ENCODE measurements at places on chromosomes 5 and 9.

DNA sequence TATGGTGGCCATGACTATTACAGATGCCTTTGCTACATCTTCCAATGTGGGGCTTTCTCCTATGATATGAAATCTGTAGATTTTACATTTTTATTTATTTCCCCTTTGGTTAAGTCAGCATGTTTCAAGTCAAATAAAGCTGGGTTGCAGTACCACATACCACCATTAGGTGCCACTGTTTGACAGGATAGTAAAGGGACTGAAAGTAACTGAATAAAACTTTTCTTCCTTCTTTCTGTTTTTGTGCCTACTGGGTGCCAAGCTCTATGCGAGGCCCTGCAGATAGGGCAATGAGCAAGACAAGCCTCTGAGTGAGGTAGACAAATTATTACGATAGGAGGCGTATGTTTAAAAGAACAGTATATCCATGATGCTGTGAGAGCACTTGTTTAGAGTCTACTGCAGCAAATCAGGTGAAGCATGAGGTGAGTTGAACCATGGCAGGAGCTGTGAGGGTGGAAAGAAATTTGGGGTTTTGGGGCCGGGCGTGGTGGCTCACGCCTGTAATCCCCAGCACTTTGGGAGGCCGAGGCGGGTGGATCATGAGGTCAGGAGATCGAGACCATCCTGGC is 64.8 kb downstream of the GDNF start:
- DNase-seq: no peak

- peak; percentile 93 for DNase-seq
These were observed 411.1 kb downstream of the ACTL7B start for GRCh38 chr9:108444400-108445358.

DNA sequence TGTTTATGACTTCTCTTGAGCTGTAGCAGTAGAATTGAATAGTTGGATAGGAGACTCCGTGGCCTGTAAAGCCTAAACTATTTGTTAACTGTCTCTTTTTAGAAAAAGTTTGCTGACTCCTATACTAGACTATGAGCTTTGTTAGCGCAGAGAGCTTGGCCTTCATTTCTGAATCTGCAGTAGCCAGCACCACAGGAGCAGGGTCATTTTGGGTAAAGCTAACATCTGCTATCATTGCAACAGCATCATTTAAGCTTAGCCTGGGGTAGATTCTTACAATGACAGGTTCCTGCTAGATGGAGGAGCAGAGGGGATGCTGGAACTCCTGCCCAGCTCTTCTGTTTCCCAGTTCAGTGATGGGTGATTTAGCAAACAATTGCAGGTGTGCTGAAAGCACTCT is 133.7 kb upstream of the ASTN2 start:
- no peak for DNase-seq

GRCh38 chr9:78121488-78121887 is 89.9 kb upstream of the GNAQ start:
- peak; percentile 5 for DNase-seq

DNA sequence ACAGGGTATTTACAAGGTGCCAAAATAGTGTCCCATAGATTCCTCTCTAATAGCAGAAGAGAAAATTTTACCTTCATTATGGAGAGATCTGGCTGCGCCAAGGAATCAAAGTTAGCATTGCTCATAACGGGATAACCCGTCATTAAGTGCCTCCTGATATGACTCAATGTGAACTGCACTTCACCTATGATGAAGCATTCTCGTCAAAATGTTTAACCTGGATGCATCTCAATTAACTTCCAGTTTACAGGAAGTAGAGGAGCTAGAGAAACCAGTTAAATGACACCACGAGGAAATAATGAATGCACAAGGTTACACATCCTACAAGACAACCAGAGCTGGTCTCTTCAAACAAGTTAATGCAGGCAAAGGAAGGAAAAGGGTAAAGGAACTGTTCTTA is 17.2 kb downstream of the FBXW11 start:
- no peak for DNase-seq

DNA sequence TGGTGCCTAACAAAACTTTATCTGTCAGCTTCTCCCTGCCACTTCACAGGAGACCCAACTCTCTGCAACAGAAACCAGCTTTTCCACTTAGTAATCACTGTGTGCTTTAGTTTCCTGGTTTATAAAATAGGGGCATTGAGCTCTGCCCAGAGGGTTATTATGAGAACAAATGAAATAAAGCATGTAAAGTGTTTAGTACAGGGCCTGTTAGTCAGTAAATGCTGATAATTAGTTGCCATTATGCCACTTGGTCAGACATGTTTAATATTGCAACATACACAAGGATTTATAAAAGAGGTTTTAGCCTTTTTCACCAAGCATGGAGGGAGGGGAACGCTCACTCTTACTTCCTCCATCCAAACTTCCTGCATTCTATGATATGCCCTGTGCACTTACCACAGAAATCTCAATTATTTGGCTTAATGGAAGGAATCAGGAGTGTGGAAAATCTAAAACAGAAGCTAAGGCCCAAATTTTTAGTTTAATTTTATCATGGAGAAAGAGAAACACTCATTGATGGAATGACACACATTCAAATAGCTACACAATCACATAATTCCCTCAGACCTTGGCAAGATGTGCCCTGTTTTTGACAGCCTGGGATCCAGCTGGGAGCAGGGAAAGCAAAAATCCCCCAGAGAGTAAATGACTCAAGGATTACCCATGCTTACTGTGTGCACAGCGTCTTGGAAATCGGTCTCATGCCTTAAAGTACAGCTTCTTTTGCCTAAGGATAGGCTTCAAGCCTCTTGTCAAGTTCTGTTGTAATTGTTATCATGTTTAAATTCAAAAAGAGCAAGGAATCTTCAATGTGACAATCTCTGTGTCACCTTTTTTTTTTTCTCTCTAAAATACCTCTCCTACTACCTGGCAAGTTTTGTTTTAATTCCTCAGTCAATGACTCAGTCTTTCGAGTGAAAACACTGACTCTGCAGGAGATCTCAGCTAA is 34.0 kb downstream of the ZNF474 start:
- peak; percentile 92 for DNase-seq

GRCh38 chr5:139394123-139394653 is 716 bp downstream of the PROB1 start:
- no peak for DNase-seq

- no peak for DNase-seq
These were observed 202.8 kb downstream of the CCDC171 start for GRCh38 chr9:15755660-15756059.

- DNase-seq: no peak
These were observed 94.8 kb upstream of the PHYKPL start for GRCh38 chr5:178327446-178327845.

GRCh38 chr9:78533500-78533899 is 236.6 kb downstream of the PSAT1 start:
- DNase-seq: no peak

DNA sequence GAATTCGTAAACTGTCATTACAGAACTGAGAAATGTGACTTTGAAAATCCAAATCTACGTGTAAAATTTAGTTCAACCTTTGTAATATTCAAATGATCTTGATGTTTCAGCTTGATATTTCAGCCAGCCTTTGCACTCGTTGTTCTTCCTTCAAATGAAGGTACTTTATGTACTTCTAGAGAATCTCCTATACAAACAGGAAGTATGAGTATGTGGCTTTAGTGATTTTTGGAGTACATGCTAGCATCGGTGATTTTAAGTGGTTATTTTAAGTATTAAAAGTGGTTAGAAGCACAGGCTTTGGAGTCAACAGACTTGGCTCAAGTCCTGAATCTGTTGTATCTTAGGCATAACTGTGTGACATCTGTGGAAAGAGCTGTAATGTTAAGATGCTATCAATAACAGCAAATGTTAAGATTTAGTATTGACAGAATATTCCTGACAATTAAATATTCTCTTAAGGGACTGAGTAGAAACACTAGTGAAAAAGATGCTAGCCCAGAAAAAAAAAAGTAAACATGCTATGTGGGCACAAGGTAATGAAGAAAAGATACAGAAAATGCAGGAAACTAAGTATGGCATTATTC is 398.0 kb downstream of the ADGRV1 start:
- no peak for DNase-seq

DNA sequence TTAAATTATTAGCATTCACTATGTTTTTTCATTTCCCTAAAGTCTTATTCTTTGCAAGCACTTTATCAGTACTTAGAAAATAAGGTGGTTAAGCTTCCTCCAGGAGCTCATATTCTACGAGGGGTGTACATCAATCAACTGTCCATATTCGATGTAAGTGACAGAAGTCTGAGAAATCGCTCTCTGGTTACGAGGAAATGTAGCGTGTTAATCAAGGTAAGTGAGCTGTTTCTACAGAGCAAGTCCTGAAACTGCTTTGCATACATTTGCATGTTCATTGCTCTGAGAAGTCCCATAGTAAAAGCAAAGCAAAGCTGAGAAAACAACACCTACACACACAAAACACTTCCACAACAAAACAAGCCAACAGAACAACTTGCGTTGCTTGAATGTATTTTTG is 893.9 kb upstream of the DMAC1 start:
- DNase-seq: no peak

DNA sequence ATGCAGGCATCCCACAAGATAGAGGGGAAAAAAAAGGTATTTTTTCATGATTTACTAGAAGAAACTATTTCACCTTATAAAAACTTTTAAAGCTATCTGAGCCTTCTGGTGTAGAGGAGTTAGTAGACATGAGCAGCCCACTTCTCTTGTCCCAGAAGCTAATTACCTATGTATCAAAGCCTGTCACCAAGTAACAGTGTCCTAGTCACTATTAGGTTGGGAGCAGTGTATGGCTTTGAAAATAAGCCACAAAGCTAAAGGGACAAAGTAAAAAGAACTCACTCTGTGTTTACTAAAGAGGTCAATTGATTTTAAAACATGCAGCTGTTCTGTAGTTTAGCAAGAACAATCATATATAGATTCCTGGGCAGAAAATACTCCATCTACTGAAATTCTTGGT is 1286.1 kb downstream of the PTPRD start:
- DNase-seq: no peak

GRCh38 chr9:92614763-92615461 is 55.0 kb downstream of the IPPK start:
- no peak for DNase-seq

DNA sequence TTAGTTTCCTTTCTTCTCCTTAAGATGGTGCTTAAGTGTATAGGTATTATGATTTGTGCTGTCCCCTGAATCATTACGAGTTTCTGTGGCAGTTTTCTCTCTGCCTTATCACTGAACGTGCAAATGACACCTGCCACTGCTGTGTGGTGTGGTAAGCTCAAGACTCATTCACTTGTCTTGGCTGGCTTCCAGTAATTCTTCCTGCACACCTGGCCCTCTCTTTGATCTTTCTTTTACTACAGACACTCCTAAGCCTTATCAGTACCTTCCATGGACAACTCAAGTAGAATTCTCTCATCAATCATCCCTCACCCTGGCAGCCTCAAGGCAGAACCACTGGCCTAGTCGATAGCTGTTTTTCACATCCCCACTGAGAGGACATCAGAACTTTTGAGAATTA is 82.6 kb upstream of the ADAMTS19 start:
- no peak for DNase-seq

DNA sequence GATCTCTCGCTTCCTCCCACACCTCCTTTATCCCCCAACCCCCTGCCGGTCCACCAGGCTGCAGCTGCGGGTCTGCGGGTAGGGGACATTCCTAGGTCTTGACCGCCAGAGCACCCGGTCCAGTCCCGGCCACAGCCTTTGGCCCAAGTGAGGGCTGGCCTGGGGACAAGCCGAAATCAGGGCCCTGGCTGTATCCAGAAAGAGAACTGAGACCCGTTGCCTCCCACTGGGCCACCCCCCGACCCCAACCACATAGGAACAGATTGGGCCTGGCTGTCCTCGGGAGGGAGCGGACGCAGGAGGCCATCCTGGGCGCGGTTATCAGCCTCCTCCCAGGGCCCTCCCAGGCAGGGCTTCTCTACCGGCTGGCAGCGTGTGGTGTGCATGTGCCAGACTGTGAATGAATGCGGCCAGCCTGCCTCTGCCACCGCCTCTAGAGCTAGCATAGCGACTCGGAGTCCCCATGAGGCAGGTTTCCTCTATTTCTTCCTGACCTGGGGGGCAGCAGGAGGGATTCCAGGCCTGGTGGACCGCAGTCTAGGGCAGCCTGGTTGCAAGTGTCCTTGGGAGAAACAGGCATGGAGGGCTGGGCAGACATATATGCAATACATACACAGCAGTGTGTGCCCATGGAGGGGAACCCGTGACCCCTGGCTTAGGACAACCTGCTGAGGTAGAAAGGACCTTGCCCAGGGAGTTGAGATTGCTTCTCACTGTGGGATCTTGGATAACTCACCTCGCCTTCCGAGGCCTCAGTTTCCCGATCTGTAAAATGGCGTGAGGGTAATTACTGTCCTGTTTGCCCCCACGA is 1.2 kb downstream of the N4BP3 start:
- no peak for DNase-seq

DNA sequence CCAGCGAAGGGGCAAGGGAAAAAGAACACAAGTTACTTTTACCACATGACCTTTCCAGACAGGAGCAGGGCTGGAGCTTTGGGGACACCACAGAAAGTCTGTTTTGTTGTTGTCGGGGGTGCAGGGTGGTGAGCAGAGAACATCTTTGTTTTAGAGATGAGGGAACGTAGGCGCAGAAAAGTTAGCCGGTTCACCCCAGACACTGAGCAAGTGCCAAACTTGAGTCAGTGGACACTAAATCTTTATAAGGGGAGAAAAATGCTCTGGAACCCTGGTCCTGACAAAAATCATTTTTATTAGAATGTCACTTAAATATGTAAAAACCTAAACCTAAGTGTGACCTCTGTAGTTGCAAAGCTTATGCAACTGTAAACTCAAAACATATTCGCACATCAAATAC is 126.4 kb upstream of the GAS1 start:
- DNase-seq: no peak

GRCh38 chr5:177368869-177369644 is 11.3 kb downstream of the RGS14 start:
- no peak for DNase-seq

- DNase-seq: no peak
These were observed at the start of gene SOHLH1 for GRCh38 chr9:135699440-135699839. SOHLH1 (minus strand) TSS chr9:135699481; CDS start chr9:135699467, 14 bp downstream.

DNA sequence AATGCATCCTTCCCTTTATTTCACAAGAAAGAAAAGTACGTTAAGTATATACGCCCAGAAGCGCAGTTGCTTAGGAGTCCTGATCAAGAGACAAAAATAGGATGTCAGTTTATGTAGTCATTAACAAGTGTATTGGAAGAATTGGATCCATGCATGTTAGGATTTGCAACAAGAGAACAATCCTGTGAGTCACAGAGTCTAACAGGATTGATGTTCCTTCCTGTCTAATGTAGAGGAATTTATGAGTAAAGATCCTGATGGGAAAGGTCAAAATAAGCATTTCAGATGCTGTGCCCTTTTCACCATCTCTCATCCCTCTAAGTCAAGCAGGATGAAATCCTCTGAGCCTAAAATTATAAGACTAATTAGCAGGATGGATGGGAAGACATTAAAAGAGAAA is 406.0 kb upstream of the GRIA1 start:
- DNase-seq: no peak

All from fibroblast of skin of left biceps (primary cell).